ENCODE measurements at places on chromosomes 1 and 21.

- peak; percentile 50 for DNase-seq
Observed at GRCh38 chr1:183331091-183331742, 87.0 kb downstream of the NMNAT2 start.

DNA sequence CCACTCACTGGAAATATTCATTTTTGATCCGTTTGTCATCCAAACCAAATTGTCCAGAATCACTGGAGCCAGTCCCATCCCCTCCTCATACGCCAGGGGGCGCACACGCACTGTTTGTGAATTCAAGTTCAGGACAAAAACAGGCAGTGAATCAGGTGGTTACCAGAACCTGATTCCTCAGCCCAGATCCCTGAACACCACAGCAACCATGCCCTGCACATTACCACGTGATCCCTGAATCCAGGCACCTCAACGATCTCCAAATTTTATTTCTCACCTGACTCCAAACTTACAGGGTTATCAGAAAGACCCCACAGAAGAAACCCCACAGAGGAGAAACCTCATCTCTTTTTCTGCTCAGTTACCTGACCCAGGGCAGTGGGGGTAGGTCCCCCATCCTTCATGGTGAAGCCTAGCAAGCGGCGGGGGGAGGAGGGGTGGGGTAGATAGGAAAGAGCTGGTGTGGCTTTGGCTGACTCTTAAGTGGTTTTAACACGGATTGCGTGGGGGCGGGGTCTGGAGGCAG lies 1.4 kb upstream of the PTPRF start:
- DNase-seq = peak; percentile 88

DNA sequence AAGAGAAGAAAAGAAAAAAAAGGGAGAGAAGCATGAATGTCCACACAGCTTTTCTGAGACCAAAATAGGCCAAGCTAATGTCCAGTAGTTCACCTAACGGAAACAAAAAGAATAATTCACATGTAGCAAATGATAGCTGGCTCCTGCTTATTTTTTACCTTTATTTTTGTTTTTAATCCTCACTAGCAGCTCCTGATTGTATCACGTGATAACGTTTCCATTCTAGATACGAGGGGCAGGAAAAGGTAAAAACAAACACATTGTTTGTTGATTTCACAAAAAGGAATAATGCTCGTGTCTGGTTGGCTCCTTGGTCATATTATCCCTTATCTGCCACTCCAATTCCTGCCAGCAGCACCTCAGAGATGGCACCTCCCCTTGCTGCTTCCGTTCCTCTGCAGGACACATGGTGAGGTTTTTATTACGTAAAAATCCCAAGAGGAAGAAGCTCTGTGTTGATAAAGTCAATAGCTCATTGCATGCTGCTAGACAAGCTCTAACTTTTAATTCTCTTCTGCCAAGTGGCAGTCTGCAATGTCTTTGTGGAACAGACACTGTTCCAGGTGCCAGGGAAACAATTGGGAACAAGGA lies 201.7 kb downstream of the CRB1 start:
- DNase-seq = no peak

DNA sequence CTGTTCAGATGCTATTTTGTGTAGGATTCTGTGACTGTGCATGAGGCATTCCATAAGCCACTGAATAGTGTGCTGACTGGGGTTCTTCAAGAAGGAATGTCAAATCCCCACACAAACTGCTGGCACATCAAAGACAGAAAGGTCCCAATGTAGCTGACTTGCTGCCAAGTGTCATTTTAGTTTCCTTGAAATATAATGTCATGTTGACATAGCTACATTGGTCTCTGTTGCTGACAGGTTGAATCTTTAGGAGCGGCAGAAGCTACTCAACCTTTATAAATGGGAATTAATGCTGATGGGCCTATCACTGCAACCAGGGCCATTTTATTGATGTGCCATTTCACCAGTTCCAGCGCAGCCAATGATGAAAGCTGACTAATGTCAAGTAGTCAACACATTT lies 1110.7 kb upstream of the B3GALT2 start:
- no peak for DNase-seq

DNA sequence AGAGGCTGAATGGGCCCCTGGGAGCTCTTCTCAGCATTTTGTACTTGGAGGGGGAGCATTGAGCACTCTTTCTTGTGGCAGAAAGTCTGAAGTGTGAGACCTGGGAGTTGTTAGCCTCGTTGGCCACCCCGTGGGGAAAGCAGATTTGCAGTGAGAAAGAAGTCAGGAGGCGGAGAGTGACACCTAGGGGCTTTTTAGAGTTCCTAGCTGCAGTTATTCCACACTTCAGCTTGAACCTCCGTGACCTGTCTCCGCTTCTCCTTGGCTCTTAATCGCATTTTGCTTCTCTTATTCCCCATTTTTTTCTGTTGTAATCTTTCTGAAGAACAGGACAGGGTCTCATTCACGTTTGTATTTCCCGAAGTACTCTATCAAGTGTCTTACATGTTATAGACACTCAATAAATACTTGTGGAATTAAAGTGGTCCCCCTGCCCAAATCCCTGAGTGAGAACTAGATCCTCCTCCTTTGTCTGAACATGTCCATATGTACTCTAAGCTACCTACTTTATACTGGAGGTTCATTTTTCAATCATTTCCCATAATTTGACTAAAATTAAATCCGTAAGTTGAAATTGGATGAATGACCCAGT lies 14.5 kb upstream of the C1orf141 start:
- DNase-seq = peak; percentile 81
